ENCODE measurements at places on chromosomes 1 and 21. TPM values are rescaled to one million over a fixed set of nuclear protein-coding genes. Genes with fewer than 3 reads are reported as not detected.
A peak's percentile ranks its signal among the peaks of the same experiment; 100 is the strongest.

The RGL1 gene
- 35.7 TPM for total RNA-seq

DNA sequence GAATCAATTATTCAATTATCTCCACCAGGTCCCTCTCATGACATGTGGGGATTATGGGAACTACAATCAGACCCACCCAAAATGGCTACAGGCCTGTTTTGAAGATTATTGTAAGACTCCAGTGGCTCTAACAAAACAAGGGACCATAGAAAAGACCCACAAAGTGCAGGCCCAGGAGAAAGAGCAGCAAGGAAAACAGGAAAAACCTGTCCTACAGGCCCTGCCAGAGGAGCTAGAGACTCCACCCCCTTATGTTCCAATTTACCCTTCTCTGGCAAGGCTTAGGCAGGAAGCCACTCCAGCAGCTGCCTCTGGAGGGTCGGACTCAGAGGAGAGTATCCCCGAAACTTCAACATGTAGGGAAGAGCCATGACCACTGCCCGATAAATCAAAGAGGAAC, 96.5 kb downstream of the LIPI start:
- no peak overlapping the region for H3K27ac ChIP-seq
- no peak overlapping the region for H3K4me3 ChIP-seq
- no peaks in the 10 kb centered on the region for H3K36me3 ChIP-seq
- no peaks in the 10 kb centered on the region for H3K4me1 ChIP-seq
- H3K27me3 ChIP-seq: no peaks in the 10 kb centered on the region

DNA sequence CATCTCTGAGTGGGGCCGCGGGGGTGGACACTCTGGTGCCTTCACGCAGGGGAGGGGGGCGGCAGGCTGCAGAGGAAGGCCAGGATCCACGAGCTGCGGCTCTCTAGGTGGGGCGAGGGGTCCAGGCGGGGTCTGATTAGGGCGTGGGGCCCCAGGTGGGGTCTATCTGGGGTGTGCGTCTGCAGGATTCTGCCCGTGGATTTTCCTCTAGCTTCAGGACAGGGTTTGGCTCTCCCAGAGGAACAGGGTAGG, 6.3 kb downstream of the JMJD4 start:
- H3K27me3 ChIP-seq: no peaks in the 10 kb centered on the region
- no peak for DNase-seq
- H3K4me3 ChIP-seq: peak overlapping the region; percentile 85

The TCP10L gene
- total RNA-seq: not detected

The C1orf185 gene
- total RNA-seq: not detected

GRCh38 chr1:27934818-27935549, at the start of gene SMPDL3B:
Gene SMPDL3B, plus strand, starts transcription at chr1:27935000. Its CDS starts 184 bp downstream, at chr1:27935184.
- no peak for DNase-seq
- H3K36me3 ChIP-seq: no peaks in the 10 kb centered on the region
- peak within 1 kb of the TSS; percentile 35 for H3K4me3 ChIP-seq
- H3K4me1 ChIP-seq: no peaks in the 10 kb centered on the region
